ENCODE measurements at places on chromosomes 6 and 20.

DNA sequence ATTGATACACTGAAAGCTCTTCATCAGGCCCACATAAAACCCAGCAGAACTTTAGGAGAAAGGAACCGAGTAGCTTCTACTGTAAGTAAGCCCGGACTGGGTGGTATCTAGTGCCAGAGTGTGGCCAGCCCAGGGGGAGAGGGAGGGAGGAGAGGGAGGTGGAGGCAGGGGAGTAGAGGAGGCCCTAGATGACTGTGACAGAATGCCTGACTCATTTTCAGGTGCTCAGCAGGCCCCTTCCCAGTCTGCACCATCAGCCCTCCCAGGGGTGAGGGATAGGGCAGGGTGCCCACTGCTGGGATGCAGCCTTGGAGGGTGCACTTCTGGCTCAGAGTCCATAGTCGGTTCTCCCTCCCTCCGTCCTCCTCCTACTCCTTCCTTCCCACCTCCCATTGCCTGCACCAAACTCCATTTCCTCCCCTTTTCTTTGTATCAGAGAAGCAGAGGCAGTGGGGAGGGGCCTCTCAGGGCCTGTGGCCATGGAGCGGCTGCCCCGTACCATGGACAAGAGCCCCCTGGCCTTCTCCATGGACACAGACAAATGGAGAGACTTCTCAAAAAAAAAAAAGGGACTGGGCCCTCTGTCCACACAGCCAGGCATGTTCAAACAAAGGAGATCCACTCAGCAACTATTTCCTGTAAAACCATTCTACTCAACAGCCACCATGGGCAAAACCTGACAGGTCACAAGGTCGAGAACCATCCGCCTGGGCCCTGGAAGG lies 184.9 kb upstream of the SNX9 start:
- no peak for DNase-seq

DNA sequence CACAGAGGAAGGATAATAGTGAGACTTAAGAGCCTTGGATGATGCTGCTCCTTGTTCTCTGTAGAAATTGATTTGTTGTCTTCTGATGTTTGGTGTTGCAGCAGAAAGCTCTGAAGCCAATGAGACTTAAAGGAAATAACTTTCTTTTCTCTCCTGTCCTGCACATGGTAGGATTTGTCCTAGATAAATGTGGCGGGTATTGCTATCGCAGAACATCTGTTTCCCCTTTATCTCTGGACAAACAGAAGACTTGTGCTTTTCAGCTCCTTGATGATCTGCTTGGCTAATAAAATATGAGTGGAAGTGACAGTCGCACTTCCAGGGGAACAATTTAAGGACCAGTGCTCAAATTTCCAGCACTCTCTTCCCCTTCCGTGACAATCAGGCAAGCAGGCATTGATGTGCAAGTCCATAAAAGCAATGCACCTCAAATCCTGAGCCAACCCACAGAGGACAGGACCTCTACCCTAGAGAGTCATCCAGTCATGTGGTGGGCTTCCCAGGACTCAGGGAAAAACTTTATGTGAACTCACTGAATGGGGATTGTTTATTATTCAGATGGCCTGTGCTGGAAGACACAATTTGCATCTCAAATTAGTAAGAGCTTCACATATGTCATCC lies 9.9 kb upstream of the NCR2 start:
- no peak for DNase-seq

- DNase-seq: no peak
Measured at GRCh38 chr6:2522521-2522920, 228.2 kb downstream of the MYLK4 start.

GRCh38 chr6:85458782-85459181 lies 8.9 kb downstream of the NT5E start:
- DNase-seq: no peak

DNA sequence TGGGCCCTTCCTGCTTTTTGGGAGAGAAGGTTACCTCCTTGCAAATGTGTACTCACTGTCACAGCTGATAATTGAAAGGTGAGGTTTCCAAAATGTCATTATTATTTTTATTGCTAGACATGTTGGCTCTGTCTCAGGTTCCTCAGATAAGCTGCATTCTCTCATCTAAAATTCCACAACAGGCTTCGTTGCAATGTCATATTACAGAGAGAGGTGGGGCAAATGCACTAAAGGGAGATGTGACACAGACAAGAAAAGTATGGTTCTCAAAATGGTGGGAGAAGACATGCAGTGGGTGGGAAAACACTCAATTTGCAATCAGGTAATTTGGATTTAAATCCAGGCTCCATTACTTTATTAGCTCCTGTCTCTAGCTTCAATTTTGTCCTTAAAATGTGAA lies 256.4 kb upstream of the POU3F2 start:
- DNase-seq: no peak

- no peak for DNase-seq
Measured at GRCh38 chr20:31488115-31488514, 13.0 kb downstream of the REM1 start.

- no peak for DNase-seq
Measured at GRCh38 chr6:57064809-57065208, 18.3 kb downstream of the KIAA1586 start.

DNA sequence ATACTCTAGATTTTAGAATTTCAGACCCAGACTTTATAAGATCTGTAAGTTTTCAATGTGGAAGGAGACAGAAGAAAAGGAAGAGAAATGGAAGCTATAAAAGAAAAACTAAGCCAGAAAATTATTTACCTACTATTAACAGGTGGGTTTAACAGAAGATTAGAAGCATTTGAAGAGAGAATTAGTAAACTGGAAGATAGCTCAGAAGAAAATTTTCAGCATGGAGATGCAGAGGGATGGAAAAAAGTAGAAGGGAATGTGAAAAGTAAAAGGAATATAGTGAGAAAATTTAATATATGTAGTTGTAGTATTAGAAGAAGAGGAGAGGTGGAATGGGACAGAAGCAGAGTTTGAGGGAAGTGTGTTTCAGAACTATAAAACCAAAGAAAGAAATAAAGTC lies 56.1 kb downstream of the QKI start:
- DNase-seq: no peak

DNA sequence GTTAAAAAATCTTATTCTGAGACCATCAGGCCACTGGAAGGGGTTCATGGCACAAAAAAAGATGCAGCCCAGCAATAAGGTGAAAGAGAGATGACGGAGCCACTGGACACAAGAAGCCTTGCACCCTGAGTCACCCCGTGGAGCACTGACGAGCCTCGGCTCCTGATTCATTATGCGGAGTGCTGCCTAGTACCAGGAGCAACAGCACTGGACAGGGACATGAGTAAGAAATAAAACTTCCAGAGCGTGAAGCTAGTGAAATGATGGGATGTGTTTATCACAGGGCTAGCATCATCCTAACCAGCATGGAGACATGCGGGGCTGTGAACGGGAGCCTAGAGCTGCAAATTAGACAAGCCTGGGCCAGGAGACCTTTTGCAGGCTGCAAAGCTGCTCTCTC lies 53.3 kb downstream of the RNASET2 start:
- DNase-seq: no peak

GRCh38 chr6:129353067-129353466 lies 356.9 kb downstream of the ARHGAP18 start:
- no peak for DNase-seq

DNA sequence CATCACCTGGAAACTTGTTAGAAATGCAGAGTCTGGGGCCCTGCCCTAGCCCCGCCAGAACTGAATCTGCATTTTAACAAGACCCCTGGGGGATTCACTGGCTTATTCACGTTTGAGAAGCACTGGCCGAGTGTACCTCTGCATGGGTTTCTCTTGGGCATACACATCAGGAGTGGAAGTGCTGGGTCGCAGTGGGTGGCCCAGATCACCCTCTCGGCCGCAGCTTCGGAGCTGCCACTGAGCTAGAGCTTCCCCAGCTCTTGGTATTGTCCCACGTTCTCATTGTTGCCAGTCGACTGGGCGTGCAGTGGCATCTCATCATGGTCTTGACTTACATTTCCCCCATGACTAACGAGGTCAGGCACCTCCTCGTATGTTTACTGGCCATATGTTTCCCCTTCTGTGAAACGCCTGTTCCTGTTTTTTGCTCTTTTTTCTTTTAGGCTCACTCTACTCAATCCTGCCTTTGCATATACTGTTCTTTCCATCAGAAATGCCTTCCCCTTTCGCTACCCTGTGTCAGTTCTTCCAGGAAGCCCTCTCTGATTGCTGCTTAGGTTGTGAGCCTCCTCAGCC lies 3.0 kb upstream of the DLGAP4 start:
- no peak for DNase-seq

DNA sequence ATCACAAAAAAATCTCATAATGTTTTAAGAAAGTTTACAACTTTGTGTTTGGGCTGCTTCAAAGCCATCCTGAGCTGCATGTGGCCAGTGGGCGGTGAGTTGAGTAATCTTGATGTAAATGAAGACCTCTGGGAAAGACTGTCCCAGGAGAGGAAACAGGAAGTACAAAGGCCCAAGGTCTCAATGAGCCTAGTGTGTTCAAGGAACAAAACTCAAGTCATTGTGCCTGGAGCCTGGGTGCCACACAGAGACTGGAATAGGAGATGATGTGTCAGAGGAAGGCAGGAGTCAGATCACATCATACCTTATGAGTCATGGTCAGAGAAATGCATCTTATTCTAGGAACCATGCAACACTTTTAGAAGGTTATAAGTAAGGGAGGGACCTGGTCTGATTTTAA lies 51.5 kb downstream of the COL19A1 start:
- no peak for DNase-seq

- no peak for DNase-seq
Measured at GRCh38 chr20:47506335-47506734, 4.6 kb downstream of the NCOA3 start.

GRCh38 chr20:19125508-19125907 lies 86.9 kb upstream of the SLC24A3 start:
- DNase-seq: no peak

DNA sequence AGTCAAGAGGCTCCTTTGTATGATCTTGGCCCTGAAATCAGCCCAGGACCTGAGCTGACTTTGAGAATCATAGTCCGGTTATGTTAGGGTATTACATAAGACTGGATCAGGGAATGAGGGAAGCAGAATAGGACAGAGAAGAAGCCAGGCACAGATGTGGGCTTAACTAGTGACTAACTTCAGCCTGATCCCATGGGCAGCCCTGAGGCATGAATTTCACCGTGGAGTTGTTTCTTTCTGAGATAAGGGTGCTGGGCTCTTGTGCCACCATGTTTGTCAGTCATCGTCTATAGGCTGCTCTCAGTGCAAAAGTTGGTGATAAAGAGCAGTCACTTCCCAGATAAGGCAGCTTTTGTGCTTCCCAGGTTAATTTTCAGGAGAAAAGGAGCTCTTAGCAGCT lies 544.7 kb upstream of the SPTLC3 start:
- no peak for DNase-seq

DNA sequence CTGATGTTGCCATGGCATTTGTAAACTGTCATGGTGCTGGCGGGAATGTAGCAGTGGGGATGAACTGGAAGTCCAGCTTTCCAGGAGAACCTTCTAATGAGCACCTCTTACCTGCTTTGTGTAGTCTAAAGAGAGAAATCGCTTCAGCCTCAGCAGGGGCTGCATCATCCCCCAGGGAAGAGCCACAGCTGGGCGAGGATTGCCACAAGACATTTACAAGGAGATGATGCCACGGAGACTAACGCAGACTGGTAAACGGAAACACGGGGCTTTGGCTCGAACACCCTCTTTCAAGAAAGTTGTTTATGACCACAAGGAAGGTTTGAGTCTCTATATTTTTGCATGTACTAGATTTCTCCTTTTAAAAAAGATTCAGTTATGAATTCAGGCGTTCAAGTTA lies 72.9 kb downstream of the CDH26 start:
- DNase-seq: no peak

GRCh38 chr20:38714308-38714707 lies 10.0 kb upstream of the SLC32A1 start:
- DNase-seq: no peak

GRCh38 chr6:74979065-74979766 lies 226.6 kb downstream of the COL12A1 start:
- no peak for DNase-seq

- DNase-seq: no peak
Measured at GRCh38 chr6:5125152-5126006, 40.2 kb downstream of the PPP1R3G start.

DNA sequence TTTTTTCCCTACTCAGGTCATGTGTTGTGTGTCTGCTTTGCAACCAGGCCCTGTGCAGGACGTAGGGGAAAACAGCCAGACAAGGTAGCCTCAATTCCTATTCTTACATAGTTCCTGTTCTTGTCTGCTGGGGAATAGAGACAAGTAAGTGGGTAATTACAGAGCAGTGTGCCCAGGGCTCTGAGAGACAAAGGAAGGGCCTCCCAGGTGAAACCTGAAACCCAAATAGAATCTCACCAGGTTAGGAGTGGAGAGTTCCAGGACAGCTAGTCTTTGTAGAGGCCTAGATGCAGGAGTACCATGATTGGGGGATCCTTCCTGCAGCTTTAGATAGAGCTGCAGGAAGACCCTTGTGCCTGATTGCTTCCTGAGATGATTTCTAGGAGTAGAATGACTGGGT lies 48.4 kb downstream of the DHX35 start:
- no peak for DNase-seq

GRCh38 chr6:19836799-19837510 lies at the start of gene ID4:
Gene ID4 (plus strand): TSS chr6:19837370. CDS start chr6:19837755, 385 bp downstream.
- DNase-seq: no peak

DNA sequence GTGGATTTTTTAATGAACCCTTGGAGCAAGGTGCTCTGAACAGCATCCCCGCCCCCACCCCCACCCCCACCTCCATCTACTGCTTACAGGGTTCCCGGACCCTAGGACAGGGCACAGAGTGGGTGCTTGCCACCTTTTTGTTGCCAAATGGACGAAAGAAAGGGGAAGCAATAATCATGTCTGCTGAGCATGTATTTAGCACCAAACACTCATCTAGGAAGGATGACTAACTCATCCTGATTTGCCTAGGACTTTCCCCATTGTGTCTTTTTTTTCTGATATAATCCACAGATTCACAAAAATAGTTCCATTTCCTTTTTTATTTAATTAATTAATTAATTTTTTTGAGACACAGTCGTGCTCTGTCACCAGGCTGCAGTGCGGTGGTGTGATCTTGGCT lies 1.2 kb upstream of the PLTP start:
- DNase-seq: no peak

DNA sequence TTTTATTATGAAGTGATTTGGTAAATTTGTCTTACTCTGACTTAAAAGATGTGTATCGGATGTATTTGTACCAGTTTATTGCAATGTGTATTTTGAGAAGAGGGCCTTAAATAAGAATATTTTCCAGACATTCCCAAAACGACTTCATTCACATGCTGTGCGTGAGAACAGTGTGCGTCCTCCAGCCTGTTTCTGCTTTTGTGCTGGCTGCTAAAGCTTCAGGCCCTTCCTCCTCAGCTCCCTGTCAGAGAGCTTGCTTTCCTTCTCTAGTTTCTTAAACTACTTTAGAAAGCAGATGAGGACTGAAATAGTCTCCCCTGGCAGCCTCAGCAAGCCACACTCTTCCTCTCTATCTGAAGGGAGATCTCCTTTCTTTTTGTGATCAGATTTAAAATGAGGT lies 157.8 kb downstream of the SAMD5 start:
- DNase-seq: no peak

Measured in stimulated activated CD4-positive, alpha-beta T cell treated with anti-CD3 and anti-CD28 coated beads, TNF-alpha, amount 100 ng/mL, for 1 hour (primary cell).